ENCODE measurements at places on chromosomes 4 and X.

DNA sequence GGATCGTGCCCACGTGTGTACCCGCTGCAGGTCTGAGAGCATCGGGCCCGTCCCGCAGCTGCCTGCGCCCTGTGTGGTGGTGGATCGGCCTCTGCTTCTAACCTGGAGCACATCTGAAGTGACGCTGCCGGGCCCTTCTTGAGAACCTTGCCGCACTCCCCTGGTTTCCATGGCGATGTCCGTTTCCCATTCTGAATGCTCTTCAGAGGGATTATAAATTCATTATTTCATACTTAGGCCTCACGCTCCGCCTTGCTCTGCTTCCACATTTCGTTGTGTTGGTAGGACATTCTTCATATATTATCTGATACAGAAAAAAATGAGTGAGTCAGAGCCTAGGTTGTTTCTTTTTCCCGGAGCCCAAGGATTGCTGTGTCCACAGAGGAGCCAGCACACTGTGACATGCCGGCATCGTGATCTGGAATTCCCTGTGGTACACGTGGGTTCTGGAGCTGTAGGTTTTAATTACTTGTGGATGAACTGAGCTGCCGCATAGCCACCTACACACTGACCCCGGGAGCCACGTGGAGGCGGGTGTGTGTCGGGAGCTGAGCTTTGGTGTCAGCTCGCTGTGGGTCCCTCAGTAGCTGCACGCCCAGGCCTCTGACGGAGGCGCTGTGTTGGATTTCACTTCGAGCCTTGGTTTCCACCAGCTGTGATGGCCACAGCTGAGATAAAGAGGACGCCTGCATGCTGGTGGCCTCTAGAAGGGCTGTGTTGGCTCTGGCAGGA, 63.4 kb downstream of the PSAPL1 start:
- peaks cover 5% of the 10 kb centered on the region for H3K4me1 ChIP-seq
- no peak for DNase-seq
- peaks cover 11% of the 10 kb centered on the region for H3K27me3 ChIP-seq
- no peak overlapping the region for H3K4me3 ChIP-seq

- no peaks in the 10 kb centered on the region for H3K4me1 ChIP-seq
- DNase-seq, result no peak
- no peaks in the 10 kb centered on the region for H3K27me3 ChIP-seq
- H3K36me3 ChIP-seq, result no peaks in the 10 kb centered on the region
- no peak overlapping the region for H3K4me3 ChIP-seq
These were observed 8.5 kb upstream of the CCSER1 start for GRCh38 chr4:90118527-90119195.

- no peaks in the 10 kb centered on the region for H3K36me3 ChIP-seq
- no peaks in the 10 kb centered on the region for H3K4me1 ChIP-seq
- DNase-seq, result no peak
- no peak overlapping the region for H3K4me3 ChIP-seq
- no peaks in the 10 kb centered on the region for H3K27me3 ChIP-seq
These were observed 335.7 kb upstream of the FSTL5 start for GRCh38 chr4:162499478-162499877.

DNA sequence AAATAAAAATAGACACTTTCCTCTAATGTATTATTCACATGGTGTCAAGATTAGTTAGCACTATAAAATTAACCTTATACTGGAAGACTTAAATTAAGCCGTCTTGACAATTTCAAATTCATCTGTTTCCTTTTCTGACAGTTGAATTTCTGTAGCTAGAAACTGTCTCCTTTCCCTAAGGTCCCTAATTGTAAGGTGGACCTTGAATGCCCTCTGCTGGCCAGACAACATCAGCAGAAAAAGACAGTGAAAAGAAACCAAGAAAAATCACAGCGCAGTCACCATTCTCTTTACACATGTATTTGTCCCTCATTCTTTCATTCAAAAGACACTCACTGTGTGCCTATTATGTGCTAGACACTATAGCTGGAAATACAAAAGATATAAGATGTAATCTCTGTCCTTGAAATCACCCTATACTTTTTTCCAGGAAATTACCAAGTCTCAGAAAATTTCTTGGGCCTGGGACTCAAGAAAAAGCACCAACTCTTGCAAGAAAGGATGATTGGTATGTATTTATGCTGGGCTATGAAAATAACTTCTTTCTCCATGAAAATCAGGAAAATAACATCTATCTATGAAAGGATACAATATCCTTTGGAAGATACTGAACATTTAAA, 32.7 kb upstream of the AMBN start:
- no peak overlapping the region for H3K4me3 ChIP-seq
- no peaks in the 10 kb centered on the region for H3K27me3 ChIP-seq
- H3K36me3 ChIP-seq, result no peaks in the 10 kb centered on the region
- peak; percentile 11 for DNase-seq
- H3K4me1 ChIP-seq, result peaks cover 14% of the 10 kb centered on the region

DNA sequence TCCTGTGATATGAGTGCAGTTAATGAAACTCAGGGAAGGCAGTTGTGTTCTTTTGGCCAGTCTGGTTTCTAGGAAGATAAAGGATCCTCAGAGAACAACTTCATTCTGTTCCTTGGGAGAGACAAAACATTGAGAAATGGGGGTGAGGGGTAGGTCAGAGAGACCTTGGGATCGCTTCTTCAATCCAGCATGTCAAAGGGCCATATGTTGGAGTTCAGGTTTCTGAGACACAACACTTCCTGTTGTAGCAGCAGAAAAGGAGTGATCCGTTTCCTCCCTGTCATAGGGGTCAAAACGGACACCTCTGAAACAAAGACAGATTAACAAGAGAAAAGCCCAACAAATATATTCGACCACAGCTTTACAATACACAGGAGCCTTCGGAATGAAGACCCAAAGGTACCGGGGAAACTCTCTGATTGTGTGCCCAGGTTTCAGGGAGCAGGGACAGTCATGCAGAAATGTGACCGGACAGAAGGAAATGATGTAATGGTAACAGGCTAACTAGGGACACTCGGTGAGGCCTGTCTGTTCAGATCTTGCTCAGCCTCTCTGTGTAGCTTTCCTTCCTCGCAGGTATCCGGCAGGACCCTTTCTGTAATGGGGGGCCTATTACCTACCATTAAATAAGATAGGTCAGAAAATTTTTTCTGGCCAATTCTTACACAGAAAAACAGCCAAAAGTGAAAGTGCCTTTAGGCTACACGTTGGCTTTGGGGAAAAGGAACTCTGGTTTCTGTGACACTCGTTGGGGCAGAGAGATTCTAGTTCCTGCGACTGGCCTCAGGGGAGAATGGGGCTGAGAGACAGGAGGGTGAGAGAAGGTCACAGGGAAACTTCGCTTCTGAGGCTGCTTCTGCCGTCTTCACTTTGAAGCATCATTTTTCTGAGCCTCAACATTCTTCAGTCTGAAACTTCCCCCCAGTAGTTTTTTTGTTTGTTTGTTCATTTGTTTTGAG, 103.3 kb upstream of the TLR3 start:
- H3K27ac ChIP-seq, result no peak overlapping the region
- H3K4me3 ChIP-seq, result no peak overlapping the region
- H3K36me3 ChIP-seq, result no peaks in the 10 kb centered on the region
- DNase-seq, result no peak
- H3K4me1 ChIP-seq, result no peaks in the 10 kb centered on the region

- no peak for DNase-seq
- H3K27ac ChIP-seq, result no peak overlapping the region
- no peaks in the 10 kb centered on the region for H3K4me1 ChIP-seq
These were observed 389.0 kb upstream of the ZFP42 start for GRCh38 chr4:187606581-187606980.

Measured in immature natural killer cell (primary cell).